CD4-positive, alpha-beta T cell treated with Interferon gamma for 1 hour (primary cell): ENCODE measurements at places on chromosomes 16 and 17.

DNA sequence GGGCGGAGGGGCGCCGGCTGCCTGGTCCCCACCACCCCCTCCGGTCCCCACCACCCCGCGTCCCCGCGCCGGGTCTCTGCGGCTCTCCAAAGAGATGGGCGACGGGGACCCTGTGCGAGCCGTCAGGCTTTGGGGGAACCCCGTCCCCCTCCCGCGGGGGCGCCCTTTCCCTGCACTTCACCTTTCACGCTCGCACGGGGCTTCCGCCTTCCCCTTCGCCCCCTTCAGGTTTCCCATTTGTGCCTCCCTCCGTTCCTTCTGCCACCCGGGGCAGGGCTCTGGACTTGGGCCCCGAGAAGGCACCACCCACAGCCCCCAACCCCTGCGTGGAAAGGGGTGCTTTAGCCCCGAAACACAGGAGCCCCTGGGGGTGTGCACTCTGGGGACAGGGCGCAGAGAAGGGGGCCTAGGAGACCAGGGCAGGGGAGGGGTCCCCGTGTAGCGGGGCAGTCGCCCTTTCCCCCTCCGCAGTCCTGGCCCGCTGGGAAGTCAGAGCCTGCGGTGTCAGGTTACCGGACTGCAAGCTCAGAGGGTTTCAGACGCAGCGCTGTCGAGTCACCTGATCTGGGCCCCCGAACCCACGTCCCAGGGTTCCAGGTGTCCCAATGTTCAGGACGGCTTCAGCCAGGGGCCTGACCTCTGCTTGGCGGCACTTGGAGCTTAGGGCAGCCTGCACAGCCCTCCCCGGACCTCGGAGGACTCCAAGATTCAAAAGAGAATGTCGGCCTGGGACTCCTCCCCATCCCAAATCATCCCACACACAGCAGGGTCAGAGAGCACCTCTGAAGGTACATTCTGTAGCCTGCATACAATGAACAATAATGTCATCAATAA is 6.7 kb upstream of the CCDC92B start:
- DNase-seq, result no peak

DNA sequence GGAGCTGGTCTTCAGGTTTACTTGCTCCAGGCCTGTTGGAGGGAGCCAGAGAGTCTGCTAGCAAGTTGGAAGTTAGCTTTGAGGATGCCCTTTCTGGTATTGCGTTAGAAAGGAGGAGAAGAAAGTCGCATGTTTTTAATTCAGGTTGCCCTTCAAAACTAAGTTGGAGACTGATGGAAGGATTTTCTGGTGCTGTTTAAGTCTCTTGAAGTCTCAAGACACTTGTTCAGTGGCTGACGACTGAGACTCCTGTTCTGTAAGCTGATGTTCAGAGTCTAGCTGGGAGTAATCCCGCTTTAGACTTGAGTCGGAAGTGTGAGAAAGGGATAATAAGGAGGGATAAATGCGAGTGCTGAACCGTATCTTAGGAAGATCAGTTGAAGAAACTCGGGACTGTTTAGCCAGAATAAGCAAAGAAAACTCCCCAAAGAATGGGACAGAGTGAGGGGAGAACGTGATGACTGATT is 740 bp downstream of the AATF start:
- DNase-seq, result no peak

DNA sequence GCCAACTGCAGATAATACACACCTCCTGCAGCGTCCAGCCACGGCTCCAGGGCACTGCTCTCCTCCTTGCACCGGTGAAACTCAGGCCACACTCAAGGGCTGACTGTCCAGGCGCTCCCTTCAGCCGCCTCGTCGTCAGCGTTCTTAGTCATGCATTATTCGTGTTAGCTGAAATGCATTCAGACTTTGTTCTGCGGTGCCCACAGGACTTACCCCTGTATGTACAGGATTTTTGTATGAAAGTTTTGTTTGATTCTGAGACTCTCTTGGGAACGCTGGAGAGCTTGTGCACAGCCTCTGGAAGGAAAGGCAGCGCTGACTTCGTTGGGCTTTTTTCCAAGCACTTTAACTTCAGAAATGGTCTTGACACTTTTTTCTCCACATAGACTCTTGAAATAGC is 22.1 kb downstream of the CIBAR2 start:
- no peak for DNase-seq

GRCh38 chr16:19882646-19883045 is 2.0 kb downstream of the GPRC5B start:
- DNase-seq, result no peak

DNA sequence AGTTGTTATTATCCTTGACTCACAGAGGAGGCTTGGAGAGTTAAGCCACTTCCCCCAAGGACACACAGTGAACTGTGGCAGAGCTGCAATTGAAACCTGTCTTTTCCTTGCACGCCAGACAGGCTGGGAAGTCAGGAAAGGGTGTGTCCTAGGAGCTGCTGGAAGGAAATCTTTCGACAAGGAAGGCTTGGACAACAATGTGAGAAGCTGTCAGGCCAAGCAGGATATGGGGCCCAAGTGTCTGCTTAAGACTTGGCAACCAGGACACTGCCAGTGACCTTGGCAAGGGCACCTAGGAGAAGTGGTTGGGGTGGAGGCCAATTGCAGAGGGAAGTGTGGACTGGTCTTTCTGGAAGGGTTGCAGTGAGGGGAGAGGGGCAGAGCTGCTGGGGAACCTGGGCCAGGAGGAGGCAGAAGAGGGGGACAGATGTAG is 2.1 kb upstream of the CAMKK1 start:
- no peak for DNase-seq

GRCh38 chr16:84511831-84512230 is 7.4 kb upstream of the MEAK7 start:
- DNase-seq, result no peak

- DNase-seq, result no peak
Measured at GRCh38 chr16:1788708-1789100, 4.8 kb downstream of the IGFALS start.

GRCh38 chr16:81405702-81406113 is 38.9 kb upstream of the CMIP start:
- no peak for DNase-seq

GRCh38 chr16:85126705-85127378 is 14.6 kb upstream of the CIBAR2 start:
- no peak for DNase-seq

DNA sequence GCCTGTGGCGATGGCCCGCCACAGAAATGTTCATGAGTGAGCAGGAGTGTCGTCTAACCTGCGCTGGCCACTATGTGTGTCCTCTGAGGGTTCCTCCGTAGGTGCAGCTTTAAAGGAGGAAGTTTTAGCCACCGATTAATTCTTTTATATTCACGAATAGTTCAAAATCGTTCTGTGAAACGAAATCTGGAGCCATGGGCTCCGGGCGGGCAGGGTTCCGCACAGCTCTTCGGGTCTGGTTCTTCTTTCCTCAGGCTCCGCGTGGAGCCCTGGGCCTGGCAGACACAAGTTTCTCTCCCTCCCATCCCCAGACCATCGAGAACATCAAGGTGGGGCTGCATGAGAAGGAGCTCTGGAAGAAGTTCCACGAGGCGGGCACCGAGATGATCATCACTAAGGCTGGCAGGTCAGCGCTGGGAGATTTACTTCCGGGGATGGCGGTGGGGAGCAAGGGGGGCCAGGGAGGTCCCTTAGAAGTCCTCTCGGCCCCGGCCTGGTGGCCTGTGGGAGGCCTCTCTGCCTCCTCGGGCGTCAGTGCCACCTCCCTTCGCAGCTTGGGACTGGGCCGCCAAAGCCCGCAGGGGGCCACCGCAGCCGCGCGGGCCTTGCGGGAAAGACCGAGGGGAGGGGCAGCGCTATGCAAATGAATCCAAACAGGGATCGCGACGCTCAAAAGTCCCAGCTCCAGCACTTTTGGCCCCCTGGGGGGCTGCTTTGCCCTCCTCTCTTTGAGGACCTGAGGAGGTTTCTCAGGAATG is 5.2 kb downstream of the TBX4 start:
- no peak for DNase-seq

- DNase-seq, result no peak
Measured at GRCh38 chr17:82092094-82092586, 5.9 kb downstream of the FASN start.

- DNase-seq, result no peak
Measured at GRCh38 chr16:59909262-59909661, 1175.1 kb upstream of the GOT2 start.

DNA sequence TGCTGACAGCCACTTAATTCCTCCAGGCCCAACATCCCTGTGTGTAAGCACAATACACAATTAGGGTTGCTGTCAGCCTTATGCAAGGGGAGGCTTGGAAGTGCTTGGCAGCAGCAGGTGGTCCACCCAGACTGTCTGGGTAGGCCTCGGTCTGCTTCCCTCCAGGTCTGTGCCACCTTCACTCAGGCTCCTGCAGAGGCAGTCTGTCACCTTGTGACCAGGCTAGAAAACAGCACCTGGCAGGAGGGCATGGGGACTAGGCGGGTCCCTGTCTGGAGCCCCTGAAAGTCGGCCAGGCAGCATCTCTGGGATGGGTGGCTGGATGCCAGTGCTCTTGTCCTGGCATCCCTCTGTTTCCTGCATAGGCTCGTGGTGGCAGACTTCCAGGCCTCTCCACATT is 578.1 kb downstream of the KCNJ18 start:
- no peak for DNase-seq

DNA sequence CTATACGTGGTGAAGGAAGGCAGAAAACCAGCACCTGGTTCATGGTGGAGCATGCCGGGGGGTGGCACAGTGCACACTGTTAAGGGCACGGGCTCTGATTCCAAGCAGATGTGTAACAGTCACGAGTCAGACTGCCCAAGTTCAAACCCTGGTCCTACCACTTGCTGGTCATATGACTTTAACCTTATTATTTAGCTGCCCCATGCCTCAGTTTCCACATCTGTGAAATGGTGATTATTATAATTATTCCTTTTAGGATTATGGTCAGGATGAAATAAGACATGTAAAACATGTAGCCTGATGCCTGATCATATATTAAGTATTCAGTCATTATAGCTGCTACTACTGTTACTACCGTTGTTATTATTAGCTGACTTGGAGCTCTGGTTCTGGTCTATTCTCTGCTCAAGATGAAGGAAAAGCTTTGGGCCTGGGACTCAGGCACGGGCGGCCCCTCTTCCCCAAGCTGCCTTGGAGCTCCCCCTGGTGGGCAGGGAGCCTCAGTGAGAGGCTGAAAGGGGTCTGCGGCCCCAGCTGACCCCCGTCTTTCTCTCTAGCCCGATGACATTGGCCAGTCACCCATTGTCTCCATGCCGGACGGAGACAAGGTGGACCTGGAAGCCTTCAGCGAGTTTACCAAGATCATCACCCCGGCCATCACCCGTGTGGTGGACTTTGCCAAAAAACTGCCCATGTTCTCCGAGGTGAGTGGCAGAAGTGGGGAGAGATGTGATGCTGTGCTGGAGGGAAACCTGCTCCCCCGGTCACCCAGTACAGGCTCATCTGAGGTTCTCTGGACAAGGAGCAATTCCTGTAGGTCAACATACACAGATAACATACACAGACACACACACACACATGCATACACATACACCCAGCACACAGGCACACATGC is 14.0 kb downstream of the NR1D1 start:
- DNase-seq, result peak; percentile 46

GRCh38 chr17:32854207-32854606 is 22.7 kb downstream of the MYO1D start:
- no peak for DNase-seq
